Activated CD4-positive, alpha-beta T cell treated with anti-CD3 and anti-CD28 coated beads for 1 hour (primary cell): ENCODE measurements at places on chromosomes 16 and 17.

- DNase-seq, result no peak
These were observed 13.3 kb downstream of the CAPN15 start for GRCh38 chr16:540645-541340.

DNA sequence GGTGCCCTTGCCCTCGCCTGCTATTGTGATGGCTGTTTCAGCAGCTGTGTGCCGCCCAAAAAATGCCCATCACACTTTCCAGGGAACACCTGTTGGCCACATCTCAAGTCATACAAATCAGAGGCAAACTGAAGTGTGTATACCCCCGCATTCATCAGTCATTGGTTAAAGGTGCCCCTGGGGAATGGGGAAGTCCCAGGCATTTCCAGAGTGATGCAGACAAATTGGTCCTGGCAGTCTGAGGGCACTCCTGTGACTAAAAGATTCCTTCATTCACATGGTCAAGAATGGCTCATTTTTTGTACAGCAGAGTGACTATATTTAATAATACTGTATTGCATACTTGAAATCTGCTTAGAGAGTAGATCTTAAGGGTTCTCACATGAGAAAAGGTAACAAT lies 102.9 kb upstream of the TMEM97 start:
- no peak for DNase-seq

DNA sequence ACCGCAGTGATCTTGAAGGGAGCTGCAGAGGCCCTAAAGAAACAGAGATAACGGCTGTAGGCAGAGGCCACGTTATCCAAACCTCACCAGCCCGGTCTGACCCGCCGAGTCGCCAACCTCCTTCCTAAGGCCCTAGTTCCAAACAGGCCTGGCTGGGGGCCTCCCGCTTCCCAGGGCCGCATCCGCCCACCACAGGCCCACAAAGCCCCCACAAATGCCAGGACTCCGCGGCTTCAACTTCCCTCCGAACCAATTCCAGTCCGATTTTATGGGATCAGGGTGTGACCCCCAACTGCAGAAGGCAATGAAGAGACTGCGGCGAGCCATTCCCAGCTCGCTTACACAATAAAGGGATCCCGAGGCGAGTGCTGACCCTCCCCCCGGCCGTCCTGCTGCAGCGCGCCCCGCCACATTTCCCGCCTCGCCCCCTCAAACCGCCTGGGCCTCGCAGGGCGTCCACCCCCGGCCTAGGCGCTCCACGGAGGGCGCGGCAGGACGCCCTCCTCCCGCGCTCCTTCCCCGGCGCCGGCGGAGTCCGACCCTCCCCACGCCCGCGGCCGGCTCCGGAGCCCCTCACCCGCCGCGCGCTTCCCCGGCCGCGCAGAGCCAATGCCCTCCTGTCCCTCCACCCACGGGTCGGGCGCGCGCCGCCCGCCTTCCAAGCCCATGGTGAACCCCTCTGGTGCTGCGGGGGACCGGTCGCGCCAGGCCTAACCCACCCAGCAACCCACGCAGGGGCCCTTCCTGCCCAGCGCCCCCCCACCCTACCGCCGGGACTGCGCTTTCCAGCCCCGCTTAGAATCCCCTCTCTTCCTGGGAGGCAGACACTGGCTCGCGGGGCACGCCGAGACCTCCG lies 926 bp downstream of the MYH10 start:
- DNase-seq, result no peak

- DNase-seq, result no peak
These were observed 317.3 kb downstream of the FOXL1 start for GRCh38 chr16:86895606-86896005.

DNA sequence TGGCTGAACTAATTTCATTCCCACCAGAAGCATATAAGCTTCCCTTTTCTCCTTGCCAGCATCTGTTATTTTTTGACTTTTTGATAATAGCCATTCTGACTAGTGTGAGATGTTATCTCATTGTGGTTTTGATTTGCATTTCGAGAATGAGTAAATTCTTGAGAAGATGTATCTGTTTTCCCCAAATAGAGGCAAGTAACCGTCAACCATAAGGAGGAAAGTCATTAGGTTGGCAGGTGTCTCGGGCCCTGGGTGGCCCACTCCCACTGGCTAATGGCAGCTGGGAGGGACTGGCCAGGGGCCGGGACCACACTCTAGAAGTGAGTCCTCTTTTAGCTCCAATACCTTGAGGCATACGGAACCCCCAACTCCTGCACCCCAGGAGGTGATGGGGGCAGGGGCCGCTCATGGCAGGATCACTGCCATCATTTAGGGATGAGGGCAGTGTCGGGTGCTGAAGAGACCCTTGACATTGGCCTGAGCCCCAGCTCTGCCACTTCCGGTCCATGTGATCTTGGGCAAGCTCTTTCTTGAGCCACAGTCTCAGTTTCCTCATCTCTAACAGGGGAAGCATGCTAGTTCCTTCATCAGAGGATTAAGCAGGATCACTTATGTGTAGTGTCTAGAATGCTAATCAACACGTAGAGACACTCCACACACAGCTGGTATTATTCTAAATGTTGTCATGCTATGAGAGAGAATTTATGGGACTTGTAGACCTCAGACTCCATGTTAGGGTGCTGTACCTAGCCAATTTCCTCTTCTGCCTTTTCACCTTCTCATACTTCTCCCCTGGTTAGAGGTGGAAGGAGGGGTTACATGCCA lies 44.3 kb downstream of the RGS9 start:
- no peak for DNase-seq

DNA sequence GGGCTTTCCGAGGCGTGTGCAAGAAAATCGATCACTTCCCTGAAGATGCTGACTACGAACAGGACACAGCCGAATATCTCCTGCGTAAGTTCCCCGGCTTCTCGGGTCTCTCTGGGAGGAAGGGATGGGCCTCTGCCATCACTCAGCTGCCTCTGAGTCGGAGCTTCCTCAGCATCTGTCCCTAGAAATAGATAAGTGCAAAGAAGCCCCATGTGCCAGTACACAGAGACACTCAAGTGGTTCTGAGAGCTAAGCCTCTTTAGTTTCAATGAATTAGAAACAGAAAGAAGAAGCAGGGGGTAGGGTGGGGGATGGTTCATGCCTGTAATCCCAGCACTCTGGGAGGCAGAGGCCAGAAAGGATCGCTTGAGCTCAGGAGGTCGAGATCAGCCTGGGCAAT lies 90.6 kb downstream of the CACNG3 start:
- DNase-seq, result no peak

DNA sequence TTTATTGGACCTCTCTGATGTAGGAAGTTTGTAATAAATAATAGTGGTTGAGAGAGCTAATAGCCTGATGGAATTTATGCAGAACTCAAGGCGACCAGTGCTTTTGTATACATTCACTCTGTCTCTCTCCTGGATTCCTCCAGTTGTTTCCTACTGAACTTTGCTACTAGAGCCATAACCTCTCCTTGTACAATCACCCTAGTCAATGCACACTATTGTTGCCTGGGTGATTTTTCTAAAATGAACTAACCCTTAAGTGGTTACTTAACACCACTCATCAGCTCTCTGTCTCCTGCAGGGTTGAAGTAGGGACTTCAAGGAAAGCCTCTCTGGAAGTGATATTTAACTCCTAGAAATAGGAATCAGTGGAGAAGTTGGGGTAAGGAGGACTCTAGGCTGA lies 9.7 kb downstream of the PHKB start:
- no peak for DNase-seq

GRCh38 chr16:59573528-59574271 lies 839.6 kb upstream of the GOT2 start:
- DNase-seq, result no peak

DNA sequence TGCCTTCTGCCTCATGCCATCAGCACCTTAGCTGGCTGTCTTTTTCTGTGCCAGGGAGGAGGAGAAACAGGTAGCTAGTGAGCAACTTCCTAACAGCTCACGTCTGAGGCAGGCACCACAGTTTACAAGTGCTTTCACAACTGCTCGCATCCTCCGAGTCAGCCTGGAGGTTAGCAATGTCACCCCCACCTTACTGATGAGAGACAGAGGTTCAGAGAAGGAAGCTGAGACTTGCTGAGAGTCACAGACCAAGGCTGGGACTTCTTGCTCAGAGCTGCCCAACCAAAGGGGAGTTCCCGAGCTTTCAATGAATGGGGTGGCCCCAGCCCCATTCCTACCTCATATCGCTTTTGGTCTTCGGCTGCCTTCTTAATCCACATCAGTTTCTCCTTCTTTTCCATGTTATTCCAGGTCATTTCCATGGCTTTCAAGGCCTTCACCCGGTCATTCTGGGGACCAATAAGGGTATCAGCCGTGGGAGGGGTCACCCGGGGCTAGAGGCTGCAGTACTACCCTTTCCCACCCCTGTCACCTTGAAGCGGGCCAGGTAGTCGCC lies 9.6 kb downstream of the UBTF start:
- DNase-seq, result no peak

DNA sequence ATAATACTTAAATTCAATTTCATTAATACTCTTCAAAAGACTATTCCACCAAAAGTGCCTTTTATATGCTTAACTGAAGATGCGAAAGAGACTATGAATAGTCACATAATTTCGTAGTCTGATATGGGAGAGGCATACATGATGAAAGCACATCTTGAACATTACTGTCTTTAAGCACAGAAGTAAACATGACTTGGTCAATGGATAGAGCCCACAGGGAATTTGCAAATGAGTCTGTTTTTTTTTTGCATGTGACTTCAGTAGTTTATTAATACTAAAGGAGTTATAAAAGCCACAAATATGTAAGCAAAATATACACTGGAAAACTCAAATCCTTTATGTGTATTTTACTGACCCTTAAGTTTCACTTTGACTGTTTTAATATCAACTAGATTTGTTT lies 15.9 kb downstream of the ADPRM start:
- DNase-seq, result no peak

- DNase-seq, result no peak
These were observed 12.5 kb downstream of the TOM1L2 start for GRCh38 chr17:17959520-17960361.

GRCh38 chr17:12386225-12386624 lies 279.5 kb upstream of the MYOCD start:
- DNase-seq, result no peak

DNA sequence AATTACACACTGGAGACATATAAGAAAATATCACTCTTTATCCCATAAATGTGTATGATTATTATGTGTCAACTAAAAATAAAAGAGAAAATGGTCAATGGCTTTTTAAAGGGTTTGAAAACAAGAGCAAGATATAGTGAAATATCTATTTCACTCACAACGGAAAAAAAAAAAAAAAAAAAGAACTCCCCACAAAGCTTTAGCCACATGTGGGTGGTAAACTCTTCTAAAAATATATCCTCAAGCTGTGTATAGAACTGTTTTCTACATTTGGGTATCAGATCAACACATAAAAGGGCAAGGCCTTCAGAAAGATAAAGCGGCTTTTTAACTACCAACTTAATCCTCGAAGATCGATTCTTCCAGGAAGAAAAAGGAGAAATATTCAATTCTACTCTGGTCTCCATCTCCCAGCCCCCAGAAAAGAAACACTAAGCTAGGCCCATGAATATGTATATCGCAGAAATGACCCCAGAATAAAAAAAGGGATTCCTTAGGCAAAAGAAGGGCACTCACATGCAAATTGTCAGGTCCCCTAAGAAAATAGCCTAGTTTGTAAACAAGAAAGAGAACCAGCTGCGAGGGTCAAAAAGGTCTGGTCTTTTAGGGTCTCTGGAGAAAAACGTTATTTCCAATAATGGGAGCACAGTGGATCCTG lies 4.4 kb downstream of the LITAF start:
- no peak for DNase-seq

DNA sequence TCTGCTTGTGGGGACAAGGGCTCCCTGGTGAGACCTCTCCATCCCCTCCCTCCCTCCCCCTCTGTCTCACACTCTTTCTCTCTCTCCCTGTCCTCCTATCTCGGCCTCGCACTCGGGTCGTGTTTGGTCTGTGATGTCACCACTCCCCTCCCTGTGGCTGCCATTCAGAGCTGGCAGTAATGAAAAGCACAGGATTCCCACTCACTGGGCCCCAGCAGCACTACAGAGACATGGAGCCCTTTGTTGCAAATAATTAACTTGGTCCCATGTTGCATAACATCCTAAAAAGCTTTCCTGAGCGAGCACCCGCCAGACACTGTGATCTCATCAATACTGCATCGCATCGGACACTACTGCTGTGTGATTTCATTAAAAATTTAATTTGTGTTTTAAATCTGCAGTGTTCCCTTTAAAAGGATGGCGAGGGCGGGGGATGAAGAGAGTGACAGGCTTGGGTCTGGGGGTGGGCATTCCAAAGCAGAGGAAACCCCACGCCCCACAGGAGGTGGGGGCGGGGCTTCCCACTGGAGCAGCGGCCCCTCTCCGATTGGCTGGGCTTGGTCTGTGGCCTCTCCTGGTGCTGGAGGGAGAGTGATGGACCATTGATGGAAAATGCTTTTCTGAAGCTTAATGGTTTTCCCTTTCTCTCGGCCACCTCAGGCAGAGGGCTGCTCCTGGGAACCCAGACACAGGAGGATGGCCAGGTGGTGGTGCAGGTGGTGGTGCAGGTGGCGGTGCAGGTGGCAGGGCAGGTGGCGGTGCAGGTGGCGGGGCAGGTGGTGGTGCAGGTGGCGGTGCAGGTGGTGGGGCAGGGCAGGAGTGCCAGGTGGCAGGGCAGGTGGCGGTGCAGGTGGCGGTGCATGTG lies 15.3 kb upstream of the NPTX1 start:
- no peak for DNase-seq

DNA sequence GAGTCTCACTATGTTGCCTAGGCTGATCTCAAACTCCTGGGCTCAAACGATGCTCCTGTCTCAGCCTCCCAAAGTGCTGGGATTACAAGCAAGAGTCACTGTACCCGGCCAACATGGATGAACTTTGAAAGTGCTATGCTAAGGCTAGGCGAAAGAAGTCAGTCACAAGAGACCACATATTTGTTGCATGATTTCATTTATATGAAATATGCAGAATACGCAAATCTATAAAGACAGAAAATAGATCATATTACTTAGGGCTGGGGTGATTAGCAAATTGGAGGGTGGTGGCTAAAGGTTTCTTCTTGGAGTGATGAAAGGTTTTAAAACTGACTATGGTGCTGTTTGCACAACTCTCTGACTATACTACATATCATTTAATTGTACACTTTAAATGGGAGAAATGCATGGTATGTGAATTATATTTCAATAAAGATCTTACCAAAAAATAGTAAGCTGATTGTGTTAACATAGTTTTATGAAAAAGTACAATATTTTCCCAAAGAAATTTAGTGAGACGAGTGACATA lies 1.2 kb upstream of the FLYWCH1 start:
- no peak for DNase-seq

GRCh38 chr17:65556014-65556909 lies 5.2 kb downstream of the AXIN2 start:
- DNase-seq, result peak; percentile 86

GRCh38 chr16:81652798-81653505 lies 126.1 kb upstream of the PLCG2 start:
- DNase-seq, result no peak

GRCh38 chr17:80613732-80614071 lies 69.1 kb downstream of the RPTOR start:
- DNase-seq, result no peak

- DNase-seq, result no peak
These were observed 25.1 kb downstream of the SLC7A5 start for GRCh38 chr16:87844120-87844733.

DNA sequence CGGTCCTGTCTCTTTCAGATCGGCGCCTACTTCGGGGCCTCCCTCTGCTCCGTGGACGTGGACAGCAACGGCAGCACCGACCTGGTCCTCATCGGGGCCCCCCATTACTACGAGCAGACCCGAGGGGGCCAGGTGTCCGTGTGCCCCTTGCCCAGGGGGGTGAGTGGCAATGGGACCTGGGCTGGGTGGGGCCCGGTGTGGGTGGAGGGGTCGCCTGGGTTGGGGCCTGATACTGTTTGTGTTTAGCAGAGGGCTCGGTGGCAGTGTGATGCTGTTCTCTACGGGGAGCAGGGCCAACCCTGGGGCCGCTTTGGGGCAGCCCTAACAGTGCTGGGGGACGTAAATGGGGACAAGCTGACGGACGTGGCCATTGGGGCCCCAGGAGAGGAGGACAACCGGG lies 37.7 kb downstream of the ITGAM start:
- no peak for DNase-seq

GRCh38 chr17:69231521-69231920 lies 2.9 kb upstream of the ABCA10 start:
- no peak for DNase-seq
